ENCODE measurements at places on chromosomes 16 and 17.
A peak's percentile ranks its signal among the peaks of the same experiment; 100 is the strongest.

DNA sequence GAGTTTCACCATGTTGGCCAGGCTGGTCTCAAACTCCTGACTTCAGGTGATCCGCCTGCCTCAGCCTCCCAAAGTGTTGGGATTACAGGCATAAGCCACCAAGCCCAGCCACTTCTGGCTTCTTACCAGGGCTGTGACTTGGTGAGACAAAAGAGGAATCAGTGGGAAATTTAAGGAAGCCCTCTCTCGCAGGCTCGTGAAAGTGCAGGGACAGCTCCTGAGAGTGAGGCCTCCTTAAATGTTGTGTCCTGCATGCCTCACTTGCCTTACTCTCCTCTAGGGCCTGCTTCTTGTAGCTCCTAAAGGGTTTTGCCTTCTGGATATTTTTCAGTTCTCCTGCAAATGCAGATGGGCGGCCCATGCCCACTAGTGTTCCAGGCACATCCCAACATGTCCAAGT lies 5.2 kb downstream of the AHSP start:
- no peak for DNase-seq

- DNase-seq: no peak
Measured at GRCh38 chr17:73792994-73793393, 148.7 kb upstream of the SDK2 start.

GRCh38 chr17:59004338-59005111 lies 102.2 kb downstream of the TRIM37 start:
- peak; percentile 68 for DNase-seq

GRCh38 chr16:88792668-88793250 lies 7.7 kb upstream of the PIEZO1 start:
- no peak for DNase-seq

DNA sequence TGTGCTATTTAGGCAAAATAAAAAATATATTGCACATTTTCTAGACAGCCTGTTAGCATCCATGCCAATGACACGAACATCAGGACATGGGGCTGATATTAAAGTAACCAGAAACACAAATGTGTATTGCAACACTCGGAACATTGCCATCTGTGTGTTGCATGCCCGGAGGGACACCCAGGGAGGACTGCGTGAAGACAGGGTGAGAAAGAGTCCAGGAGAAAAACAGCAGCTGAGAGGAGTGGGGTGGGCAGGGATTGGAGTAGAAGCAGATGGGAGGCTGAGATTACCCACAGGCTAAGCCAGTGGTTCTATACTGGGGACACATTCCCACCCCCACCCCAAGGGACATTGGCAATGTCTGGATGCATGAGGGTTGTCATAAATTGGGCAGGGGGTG lies 114.8 kb downstream of the GRIN2A start:
- DNase-seq: no peak

GRCh38 chr17:35214192-35214591 lies 20.0 kb upstream of the SLC35G3 start:
- peak; percentile 89 for DNase-seq

- no peak for DNase-seq
Measured at GRCh38 chr17:66422186-66422585, 119.8 kb downstream of the PRKCA start.

- DNase-seq: no peak
Measured at GRCh38 chr16:77562497-77562896, 127.7 kb upstream of the ADAMTS18 start.

DNA sequence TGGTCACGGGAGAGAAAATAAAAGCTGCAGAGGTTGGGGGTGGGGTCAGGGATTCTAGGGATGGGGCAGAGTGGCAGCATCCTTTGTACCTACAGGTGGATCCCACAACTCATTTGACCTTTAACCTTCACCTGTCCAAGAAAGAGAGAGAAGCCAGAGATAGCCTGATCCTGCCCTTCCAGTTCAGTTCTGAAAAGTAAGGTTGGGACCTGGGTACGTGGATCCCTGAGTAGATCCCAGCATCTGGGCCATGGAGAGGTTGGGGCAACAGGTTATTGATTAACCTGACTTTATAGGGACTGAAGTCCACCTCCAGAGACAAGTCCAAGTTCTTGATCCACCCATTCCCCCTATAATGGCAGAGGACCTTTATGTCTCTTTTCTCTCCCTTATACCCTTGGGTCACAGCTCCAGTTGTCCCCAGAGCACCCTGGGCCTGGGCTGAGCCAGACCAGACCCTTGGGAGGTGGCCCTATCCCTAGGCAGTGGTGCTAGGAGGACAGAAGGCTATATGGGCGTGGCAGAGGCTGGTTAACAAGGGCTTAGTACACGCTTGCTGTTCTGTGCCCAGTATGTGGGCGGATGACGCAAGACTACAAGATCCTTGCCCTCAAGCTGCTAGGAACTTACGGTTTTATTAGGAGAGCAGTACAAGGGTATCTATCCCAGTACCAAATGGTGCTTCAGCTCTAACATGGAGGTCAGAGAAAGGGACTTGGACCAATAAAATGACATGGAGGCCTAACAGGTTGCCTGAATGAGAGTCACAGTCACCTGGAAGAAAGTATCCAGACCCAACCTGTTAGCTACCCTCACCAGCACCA lies 3.3 kb downstream of the CLDN7 start:
- DNase-seq: no peak
